Stromal cell of bone marrow (primary cell): ENCODE measurements at places on chromosomes 6 and 20.
A peak's percentile ranks its signal among the peaks of the same experiment; 100 is the strongest.

DNA sequence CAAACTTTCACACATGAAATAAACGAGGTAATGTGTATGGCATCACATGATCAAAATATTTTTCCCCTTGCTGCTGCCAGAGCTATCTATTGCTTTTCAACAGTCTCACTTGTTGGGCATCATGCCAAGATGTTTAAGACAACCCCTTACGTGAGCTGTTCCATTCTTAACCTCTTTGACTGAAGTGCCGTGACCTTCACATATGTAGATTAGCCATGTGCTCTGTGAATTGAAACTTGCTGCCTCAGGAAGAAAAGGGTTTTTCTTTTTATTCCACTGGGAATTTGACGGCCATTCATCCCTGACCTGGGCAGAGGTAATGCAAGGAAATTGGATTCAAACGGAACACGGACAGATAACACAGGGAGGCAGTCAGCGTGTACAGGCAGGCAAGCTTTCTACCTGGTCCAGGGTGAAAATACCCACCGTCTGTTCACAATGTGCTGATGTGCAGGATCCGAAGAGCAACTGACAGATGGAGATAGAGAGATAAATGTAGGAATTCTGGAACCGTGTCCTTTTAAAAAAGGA is 14.2 kb downstream of the ARID1B start:
- DNase-seq: no peak

- no peak for DNase-seq
Observed at GRCh38 chr20:21498635-21499034, 15.2 kb downstream of the NKX2-2 start.

DNA sequence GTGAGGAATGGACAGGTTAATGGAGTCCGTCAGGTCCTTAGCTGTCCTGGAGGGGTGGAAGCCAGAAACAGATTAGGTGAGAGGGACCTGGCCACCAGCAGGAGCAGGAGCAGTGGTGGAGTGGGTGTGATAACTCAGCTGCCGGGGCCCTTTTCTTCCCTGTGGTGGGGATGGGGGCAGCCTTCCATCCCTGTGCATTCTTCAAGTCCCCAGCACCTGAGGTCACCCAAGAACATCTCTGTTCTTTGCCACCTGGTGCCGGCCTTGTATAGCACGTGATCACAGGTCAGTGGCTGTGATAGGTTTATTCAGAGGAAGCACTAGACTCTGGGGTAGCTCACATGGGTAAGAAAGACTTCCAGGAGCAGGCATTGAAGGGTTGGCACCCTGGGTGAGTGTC is 16.6 kb downstream of the ERGIC3 start:
- DNase-seq: no peak

DNA sequence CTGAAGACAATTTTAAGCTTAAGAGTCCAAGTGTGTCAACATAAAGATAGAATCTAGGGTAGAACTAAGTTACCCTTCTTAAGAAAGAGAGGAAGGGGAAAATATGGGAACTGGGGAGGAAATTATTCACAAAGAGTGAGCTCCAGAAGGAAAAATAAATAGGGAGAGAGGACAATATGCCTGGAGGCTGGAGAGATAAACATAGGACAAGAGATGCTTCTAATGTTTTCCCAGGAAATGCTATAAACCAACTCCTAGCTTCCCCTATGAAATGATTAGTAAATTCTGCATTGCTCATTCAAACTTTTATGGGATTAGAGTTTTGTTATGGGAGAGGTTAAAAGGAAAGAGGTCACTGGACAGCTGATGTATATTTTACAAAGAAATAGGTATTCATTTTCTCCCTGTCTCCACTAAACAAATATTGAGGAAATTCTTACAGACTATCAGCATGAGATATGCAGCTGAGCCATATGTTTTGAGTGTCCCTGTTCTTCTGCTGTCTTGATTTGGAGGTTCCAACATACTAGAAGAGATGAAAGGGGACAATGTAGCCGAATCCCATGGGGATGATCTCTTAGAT is 22.0 kb downstream of the TPD52L1 start:
- DNase-seq: no peak

DNA sequence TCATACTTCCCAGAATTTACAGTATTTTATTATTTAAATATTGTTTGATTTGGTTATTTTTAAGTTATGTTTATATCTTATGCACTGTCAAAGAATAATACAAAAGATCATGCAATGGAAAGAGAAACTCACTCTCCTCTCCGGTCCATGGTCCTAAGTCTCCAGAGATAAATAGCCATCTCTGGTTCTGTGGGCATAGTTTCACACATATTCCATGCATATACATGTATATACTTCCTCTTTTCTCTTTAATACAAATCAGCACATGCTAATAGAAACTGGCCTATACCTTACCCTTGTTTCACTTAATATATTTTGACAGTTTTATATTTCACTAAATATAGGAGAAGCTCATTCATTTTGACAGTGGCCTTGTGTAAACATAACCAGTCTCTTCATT is 901.7 kb upstream of the CITED2 start:
- DNase-seq: no peak

GRCh38 chr20:49913399-49914047 is 1.8 kb downstream of the SPATA2 start:
- peak; percentile 44 for DNase-seq

DNA sequence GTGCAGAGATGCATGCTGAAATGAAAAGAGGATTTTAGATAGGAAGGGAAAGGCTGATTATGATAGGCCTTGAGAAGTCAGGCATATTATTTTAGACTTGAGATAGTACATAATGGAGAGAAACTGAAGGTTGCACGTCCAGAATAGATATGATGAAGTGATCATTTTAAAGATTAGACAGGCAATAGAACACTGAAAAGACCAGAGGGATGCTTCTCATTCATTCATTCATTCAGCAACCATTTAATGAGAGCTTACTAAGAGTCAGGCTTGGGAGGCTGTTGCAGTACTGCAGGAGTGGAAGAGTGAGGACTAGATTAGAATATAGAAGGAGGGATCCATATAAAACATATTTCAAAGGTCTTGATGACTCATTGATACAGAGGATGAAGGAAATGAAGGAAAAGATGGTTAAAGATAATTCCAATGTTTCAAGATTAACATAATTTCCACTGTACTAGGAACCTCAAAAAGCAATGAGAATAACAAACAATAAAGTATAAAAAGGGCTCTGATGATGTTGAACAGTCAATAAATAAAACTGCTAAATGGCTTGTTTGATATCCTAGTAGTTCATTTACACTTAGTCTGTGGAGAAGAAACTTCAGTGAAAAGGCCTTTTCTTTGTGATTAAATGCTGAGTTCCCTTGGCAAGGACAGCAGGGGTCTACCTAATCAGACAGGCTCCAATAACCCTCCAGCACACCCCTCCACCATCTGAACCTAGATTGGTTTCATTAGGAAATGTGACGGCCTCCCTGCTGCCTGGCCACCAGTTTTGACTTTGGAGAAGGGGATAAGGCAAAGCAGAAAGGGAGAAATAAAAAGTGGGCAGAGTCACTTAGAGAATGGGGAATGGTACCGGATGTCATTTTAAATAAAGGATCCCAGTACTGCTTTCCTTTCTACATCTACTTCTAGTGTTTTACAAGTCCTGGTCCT is 5.3 kb upstream of the FBXO9 start:
- no peak for DNase-seq

DNA sequence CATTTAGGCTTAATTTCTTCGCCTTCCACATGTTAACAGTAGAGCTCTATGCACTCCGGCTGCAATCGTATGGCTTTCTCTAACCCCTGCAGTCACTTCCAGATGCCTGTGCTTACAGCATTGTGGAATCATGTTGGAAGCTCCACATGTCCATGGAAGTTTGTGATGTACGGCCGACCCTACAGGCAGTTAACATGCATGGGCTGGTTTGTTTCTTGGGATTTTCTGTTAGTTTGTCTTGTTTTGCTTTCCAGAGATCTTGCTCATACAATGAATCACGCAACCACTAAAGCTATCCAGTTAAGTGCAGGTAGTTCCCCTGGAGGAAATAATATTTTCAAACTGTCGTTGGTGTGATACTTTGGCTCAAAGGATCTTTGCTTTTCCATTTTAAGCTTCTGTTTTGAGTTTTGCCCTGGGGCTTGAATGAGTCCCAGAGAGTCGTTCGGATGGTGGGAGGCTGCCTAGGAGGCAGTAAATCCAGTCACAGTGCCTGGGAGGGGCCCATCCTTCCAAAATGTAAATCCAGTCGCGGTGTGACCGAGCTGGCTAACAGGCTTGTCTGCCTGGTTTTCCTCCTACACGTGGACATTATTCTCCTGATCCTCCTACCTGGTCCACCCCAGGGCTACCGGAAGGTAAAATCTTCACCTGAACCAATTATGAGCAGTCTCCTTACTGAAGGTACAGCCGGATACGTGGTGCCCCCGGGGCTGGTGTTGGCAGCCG is 225.9 kb downstream of the SMOC2 start:
- no peak for DNase-seq

DNA sequence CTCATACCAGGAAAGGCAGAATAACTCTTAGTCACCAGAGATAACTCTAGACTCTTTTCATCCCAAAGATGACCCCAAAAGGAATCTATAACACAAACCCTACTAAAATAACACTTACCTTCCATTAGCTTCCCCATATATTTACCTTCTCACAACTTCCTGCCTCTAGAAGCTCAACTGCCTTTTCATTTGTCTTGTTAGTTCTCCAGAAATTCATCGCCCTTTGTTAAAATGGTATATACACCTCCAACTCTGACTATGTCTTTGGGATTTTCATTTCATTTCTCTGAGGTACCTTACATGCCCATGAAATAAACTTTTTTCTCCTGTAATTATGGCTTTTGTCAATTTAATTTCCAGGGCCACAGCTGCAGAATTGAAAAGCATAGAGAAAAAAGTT is 33.5 kb downstream of the GCM1 start:
- DNase-seq: no peak

DNA sequence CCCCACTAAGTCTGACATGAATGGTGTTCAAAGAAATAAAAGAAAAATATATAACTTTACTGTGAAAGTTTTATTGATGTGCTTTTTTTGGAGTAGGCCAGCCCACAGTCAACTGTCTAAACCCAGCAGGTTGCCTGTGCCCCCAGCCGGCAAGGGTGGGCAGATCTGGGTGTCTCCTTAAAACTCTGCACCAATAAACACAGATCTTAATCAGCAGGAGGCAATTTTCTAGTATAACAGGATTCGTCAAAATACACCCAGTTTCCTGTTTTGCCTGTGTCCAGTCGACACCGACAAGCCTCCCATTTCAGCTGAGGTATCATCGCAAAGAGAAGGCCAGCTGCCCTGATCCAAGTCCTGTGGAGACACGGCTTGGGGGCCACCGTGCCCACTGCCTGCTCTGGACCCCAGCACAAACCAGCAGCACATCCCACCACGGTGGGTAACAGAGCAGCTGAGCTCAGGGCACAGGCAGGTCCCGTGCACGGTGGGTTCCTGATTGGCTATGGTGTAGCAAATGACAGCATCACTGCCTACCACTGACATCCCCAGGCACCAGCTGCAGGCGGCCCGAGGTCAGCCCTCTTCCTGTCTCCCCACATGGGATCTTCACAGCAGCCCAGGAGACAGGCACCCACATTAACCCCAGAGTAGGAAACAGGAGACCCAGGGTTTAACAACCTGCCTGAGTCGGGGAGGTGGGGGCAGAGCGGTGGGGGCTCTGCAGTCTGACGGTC is 15.7 kb downstream of the BMP7 start:
- no peak for DNase-seq

DNA sequence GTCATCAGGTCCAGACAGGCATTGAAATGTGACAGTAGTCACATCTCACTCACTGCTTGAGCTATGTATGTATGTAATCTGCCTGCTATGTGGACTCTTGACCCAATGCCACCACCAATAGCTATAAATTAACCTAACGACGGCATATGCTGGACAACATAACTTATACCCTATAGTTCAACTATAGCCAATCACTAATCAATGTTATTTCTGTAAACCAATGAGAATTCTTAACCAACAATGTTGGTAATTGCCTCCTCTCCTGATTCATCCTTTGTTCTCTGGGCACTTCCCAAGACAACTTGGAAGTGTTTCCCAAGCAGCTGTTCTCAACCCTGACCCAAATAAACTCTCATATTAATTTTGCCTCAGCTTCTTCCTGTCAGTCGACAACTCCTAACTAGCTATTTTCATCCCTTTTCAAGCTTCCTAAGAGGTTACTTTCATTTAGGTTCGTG is 24.1 kb upstream of the SERPINB1 start:
- DNase-seq: peak; percentile 37

- no peak for DNase-seq
Observed at GRCh38 chr6:141265756-141266623, 866.7 kb upstream of the GJE1 start.
